ENCODE measurements at places on chromosomes 2 and 18.

GRCh38 chr2:176099159-176099727 lies 352 bp upstream of the HOXD12 start:
- DNase-seq = no peak

- no peak for DNase-seq
Observed at GRCh38 chr2:147904051-147904450, 59.2 kb downstream of the ACVR2A start.

GRCh38 chr2:207230261-207231105 lies 64.7 kb upstream of the KLF7 start:
- no peak for DNase-seq

GRCh38 chr2:64526034-64526433 lies 1.9 kb downstream of the AFTPH start:
- no peak for DNase-seq

DNA sequence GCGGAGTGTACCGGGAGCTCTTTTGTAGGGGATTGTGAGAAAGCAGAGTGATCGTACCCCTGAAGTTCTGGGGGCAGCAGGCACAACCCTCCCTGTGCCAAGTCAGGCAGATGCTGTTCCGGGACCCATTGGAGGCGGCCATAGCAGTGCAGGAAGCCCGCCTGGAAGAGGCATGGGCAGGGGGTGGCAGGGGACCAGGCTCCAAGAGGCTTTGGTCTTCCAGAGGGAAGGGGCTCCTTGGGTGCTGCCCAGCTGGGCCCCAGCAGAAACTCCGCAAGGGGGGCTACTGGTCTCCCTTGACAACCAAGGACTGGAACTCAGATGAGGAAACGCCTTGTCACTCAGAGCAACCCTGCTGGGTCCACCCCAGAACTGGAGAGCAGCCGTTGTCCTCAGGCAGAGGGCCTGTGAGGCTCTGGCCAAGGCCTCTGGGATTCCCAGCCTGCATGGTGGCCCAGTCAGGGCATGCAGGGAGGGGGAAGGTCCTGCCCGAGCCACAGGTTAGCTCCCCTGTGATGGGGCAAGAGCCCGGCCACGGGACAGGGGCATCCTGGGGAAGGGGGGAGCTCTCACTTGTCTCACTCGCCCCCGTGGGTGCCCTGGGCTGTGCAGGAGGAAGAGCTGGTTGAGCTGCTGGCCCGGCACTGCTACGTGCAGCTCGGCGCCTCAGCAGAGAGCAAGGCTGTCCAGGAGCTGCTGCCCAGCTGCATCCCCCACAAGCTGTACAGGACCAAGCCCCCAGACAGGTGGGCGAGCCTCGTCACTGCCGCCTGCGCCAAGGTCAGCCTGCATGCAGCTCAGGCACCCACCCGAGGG lies 21.0 kb upstream of the GPR17 start:
- DNase-seq = no peak

- DNase-seq = no peak
Observed at GRCh38 chr2:173146590-173146989, 70.9 kb downstream of the MAP3K20 start.

DNA sequence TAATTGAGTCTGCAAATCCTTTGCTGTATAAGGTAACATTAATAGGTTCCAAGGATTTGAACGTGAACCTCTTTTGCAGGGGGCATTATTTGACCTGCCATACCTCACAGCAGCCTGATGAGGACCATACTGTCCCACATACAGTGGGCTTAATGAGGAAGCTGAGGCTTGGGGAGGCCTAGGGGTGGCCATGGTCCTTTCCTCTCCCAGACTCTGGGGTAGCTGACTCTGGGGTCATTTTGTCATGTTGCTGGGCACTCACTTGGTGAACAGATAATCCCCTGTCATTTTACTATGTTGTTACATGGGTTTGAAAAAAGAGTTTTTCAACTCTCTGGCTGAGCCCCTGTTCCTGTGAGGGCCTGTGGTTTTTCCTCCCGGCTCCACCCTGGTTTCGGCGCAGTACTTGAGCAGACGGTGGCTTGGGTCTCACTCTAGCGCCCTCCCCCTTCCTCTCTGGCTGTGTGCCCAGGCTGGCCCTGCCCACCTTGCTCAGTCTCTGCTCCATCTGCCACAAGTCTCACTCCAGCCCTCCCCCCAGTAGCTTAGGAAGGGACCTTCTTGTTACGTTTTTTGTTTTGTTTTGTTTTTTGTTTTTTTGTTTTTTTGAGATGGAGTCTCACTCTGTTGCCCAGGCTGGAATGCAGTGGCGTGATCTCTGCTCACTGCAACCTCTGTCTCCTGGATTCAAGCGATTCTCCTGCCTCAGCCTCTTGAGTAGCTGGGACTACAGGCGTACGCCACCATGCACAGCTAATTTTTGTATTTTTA lies 21.0 kb downstream of the INPP4A start:
- no peak for DNase-seq

GRCh38 chr2:88654714-88655113 lies 27.4 kb upstream of the EIF2AK3 start:
- no peak for DNase-seq

- DNase-seq = no peak
Observed at GRCh38 chr2:55111230-55111569, 60.9 kb upstream of the RTN4 start.
